IMR-90 (cell line): ENCODE measurements at places on chromosomes 4 and X. TPM values are rescaled to one million over a fixed set of nuclear protein-coding genes. Genes with fewer than 3 reads are reported as not detected.

DTHD1 gene
- total RNA-seq = not detected in 2 replicates

CXCL5 gene
- not detected in 2 replicates for total RNA-seq

PRRG3 gene
- total RNA-seq = not detected in 2 replicates

CRMP1 gene
- total RNA-seq = 4.1 and 4.4 TPM in 2 replicates

SRPX gene
- total RNA-seq = 35.5 and 39.2 TPM in 2 replicates

GSPT2 gene
- total RNA-seq = 5.9 and 8.3 TPM in 2 replicates

PNCK gene
- total RNA-seq = 0.18 TPM in 1 of 2 replicates, not detected in the other

PRDX4 gene
- 194 and 226 TPM in 2 replicates for total RNA-seq

BMP3 gene
- total RNA-seq = under 0.01 TPM in 2 replicates

ZNF518B gene
- total RNA-seq = 56.4 and 56.8 TPM in 2 replicates

TREX2 gene
- 0.36 and 0.56 TPM in 2 replicates for total RNA-seq

VSIG1 gene
- total RNA-seq = not detected in 2 replicates

POF1B gene
- not detected in 2 replicates for total RNA-seq

MAD2L1 gene
- 13.6 and 32.2 TPM in 2 replicates for total RNA-seq

WFS1 gene
- total RNA-seq = 9.7 TPM in 2 replicates

RS1 gene
- total RNA-seq = not detected in 2 replicates

SSX2B gene
- not detected in 2 replicates for total RNA-seq

NSG1 gene
- total RNA-seq = 0.56 and 0.72 TPM in 2 replicates

SPANXB1 gene
- total RNA-seq = not detected in 2 replicates

CTAG1B gene
- total RNA-seq = not detected in 2 replicates
